ENCODE measurements at places on chromosomes 1 and 21.
A peak's percentile ranks its signal among the peaks of the same experiment; 100 is the strongest.

GRCh38 chr1:219926363-219926998 is 1.9 kb downstream of the SLC30A10 start:
- DNase-seq: no peak

- no peak for DNase-seq
These were observed 16.7 kb downstream of the KDM4A start for GRCh38 chr1:43666608-43667007.

DNA sequence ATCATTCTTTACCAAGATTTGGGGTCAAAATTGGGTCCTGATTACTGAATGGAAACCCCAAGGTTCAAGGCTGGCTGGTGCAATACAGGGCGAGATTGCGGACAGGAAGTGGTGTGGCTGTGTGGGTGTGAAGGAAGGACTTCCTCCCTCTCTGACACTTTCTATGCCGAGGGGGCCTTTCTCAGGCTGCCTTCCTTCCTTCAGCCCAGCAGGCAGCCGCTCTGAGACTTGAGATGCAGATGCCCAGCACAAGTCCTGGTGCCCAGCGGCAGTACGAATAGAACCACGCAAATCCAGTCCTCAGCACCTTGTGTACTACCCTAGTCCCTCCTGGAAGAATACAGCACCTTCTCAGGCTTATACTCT is 16.3 kb downstream of the BATF3 start:
- DNase-seq: no peak

- no peak for DNase-seq
These were observed 28.2 kb upstream of the KLHDC7A start for GRCh38 chr1:18452550-18452949.

GRCh38 chr1:112296908-112297307 is 99.1 kb upstream of the CTTNBP2NL start:
- no peak for DNase-seq

DNA sequence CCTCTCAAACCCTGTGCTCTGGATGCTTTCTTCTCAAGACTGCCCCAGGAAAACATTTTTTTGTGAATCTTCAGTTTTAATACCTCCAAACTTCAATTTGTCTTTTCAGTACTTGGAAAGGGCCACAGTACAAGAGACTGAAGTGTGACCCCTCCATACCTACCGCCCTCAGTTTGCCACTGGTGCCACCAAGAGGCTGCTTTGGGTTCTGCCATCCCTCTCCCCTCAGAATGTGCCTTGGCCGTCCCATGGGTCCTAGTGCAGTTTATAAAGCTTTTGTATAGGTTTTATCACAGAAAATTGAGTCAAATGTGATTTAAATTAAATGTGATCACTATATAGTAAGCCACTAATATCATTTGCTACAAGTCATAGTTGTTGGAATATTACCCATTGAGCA is 60.8 kb upstream of the PGD start:
- peak; percentile 11 for DNase-seq

- no peak for DNase-seq
These were observed 5.2 kb downstream of the STRIP1 start for GRCh38 chr1:110039641-110040040.

GRCh38 chr1:184283999-184284398 is 102.8 kb upstream of the C1orf21 start:
- no peak for DNase-seq

- no peak for DNase-seq
These were observed 8.0 kb downstream of the RGS4 start for GRCh38 chr1:163076981-163077761.

DNA sequence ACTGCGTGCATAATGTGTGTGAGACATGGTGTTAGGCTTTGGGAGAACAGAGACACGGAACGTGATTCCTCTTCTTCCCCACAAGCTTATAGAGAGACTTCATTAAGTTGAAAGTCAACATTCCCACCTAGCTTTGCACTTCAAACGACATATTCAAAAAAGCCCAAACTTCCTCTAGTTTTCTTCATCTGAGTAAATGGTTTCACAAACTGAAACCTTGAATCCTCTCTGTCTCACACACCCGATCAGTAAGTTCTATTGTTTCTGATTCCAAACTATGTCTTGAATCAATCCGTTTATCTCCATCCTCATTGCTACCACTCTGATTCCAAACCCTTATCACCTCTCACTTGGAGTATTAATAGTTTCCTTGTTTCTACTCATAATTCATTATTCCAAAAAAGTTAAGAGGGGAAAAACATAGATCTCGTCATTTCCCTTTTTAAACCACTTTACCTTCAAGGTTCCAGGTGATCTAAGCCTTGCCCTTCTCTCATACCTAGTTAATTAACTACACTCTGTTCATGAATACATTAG is 1.6 kb upstream of the METTL18 start:
- DNase-seq: no peak

GRCh38 chr1:16018749-16019643 is 1.2 kb upstream of the HSPB7 start:
- DNase-seq: no peak

DNA sequence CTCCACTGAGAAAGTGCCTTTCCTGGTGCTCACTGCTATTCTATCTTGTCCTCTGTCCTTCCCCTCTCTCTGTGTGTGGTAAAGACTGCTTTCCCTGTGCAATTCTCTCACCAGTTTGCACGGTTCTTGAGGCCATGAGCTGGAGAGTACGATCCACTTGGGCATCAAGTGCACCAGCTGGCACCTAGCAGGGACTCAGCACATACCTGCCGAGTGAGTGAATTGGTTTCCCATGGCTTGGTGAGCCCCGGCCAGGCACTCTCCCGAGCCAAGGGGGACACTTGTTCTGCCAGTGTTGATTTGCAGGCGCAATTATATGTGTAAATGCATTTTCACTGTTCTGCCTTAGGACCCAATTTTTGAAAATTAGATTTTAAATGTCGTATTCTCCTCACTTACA is 313.5 kb downstream of the DISC1 start:
- no peak for DNase-seq

GRCh38 chr1:143748906-143749305 is 222.9 kb downstream of the FAM72C start:
- no peak for DNase-seq

- peak; percentile 24 for DNase-seq
These were observed 201.0 kb upstream of the CAMK1G start for GRCh38 chr1:209382231-209383100.

DNA sequence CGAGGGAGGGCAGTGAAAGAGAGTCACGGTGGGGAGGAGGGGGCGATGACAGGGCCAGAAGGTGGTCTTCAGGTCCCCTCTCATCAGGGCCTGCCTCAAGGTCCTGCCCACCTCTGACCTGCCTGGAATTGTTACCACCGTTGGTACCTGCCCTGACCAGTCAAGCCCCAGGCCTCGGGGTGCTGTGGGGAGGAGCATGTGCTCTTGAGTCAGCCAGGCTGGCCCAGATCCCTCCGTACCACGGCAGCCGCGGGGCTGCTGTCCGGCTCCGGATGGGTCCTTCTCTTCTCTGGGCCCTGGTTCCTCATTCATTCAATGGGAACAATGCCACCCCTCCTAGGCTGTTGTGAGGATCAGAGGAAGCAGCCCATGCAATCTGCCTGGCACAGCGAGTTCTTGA is 22.0 kb downstream of the SERINC2 start:
- DNase-seq: no peak

GRCh38 chr1:234926264-234926558 is 202.4 kb downstream of the TOMM20 start:
- no peak for DNase-seq

GRCh38 chr1:44890007-44890406 is 47.0 kb upstream of the PTCH2 start:
- no peak for DNase-seq

- DNase-seq: no peak
These were observed 58.7 kb downstream of the KIF14 start for GRCh38 chr1:200561856-200562214.

DNA sequence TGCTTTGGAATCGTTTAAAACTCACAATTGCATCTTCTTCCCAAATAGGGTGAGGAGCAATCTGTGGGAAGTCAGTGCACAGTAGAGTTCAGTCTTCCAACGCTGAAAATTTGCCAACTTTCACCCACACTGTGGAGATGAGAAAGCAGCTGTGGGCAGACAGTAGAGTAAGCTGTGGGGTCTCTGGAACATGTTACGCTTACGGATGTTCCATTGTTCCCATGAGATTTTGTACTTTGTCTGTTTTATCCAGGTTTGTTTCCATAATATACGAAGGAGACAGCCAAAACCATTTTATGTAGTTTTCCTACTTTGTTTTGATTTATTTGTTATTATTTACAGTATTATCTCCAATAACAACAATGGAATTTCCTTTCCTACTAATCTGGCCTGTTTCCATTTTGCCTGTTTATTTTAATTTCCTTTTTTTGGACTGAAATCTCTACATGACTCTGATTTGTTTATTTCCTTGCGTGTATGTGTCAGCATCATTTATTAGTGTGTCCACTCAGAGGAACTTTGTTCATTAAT is 65.1 kb upstream of the RGL1 start:
- DNase-seq: no peak

DNA sequence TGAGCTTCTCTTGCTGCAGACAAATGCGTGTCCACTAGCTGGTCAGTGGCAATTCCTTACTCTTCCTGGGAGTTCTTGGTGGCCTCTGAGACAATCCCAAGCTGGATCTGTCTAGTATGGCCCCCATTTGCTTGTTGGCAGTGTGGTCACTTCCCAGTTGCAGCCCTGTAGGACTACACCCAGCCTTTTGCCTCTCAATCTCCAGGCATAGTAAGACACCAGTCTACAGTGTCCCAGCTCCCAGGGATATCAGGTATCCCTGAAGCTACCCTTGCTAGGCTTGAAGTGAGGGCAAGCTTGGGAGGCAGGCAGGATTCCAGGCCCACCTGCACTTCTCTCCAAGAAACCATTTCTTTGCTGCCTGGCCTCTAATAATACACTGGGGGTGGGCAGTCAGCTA is 316.6 kb downstream of the RYR2 start:
- DNase-seq: no peak

DNA sequence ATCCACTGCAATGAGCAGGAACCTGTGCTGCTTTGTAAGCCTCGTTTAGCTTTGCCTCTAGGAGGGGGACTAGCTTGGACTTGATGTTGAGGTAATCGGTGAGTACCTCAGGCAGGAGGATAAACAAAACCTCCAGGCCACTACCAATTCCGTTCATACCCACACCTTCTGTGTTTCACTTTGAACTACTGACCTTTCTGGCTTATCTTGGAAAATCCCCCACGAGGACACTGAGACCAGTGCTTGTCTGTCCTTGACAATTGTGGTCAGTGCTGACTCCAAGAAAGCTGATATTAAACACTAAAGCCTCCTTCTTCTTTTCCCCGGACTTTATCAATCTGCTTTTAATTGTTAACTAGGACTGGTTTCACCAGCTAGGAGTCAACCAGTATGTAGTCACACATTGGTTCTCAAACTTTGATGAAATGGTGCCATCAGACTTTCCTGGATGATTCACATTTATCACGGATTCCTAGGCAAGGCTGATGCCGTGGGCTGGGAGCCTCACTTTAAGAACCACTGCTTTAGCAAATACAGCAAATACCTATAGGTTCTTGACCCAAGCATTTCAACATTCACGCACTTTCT is 52.7 kb downstream of the TGFB2 start:
- DNase-seq: no peak

DNA sequence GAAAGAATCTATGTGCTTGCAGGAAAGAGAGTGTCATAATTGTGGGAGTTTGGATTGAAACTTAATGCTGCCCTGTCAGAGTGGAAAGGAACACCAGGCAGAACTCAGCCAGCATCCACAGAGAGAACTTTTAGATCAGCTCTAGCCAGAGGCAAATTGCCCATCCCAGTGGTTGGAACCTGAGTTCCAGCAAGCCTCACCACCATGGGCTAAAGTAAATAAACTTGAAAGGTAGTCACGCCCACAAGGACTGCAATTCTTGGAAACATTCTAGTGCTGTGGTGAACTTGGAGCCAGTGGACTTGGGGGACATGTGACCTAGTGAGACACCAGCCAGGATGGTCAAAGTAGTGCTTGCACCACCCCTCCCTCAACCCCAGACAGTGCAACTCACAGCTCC is 571.6 kb downstream of the LRRIQ3 start:
- no peak for DNase-seq

- no peak for DNase-seq
These were observed 6.5 kb downstream of the LGALS8 start for GRCh38 chr1:236530286-236530685.

GRCh38 chr1:34108269-34108668 is 56.8 kb downstream of the CSMD2 start:
- no peak for DNase-seq

DNA sequence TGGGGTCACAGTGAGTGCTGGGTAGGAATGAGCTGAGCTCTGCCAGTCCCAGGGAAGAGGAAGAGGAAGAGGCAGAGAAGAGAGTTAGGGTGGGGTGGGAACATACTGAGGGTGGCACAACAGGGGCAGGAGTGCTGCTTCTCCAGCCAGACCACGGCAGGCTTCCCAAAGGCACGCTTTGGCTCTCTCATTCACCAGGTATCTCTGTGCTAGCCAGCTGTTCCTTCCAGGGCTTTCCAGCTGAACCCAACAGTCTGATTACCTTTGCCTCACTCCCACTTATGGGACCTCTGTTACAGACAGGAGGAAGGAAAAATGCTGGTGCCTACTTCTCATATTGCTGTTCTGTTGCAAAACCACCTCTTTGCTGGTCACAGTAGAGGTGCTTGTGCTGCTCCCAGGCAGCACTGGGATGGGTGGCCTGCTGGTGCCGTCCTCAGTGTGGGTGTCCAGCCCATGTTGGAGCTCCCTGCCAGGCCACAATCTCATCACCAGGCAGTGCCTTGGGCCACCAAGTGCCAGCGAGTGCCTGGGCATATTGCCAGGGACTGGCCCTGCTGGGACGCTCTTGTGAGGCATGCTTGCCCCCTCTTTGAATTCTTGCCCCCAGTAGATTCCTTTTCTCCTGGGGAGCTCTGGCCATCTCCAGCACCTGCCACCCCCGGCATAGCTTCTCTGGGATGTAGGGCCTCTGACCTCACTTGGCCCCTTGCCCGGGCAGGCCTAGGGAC is 2.1 kb downstream of the ADORA1 start:
- no peak for DNase-seq

DNA sequence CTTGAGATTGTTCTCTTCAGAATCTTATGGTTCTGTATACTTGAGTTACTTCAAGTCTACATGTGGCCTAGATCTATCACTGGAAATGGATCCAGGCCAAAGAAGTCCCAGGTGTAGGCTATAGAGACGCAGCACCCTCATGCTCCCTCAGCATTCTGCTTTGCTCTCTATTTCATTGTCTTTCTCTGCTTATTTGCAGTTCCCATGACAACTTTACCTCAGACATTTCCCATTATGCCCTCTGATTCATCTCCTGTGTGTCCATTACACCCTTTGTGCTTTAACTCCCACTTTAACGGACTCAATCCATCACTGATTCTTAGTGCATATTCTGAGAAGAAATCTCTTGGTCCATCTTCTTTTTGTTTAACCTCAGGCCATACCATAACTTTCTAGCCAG is 236.9 kb upstream of the NRIP1 start:
- DNase-seq: no peak

- DNase-seq: no peak
These were observed 347.4 kb downstream of the PTPRU start for GRCh38 chr1:29583727-29584126.

- DNase-seq: no peak
These were observed 36.0 kb downstream of the CAPN2 start for GRCh38 chr1:223748405-223748772.

Measured in NCI-H2081 (cell line).